ENCODE measurements at places on chromosomes 2 and 18. TPM values are rescaled to one million over a fixed set of nuclear protein-coding genes. Genes with fewer than 3 reads are reported as not detected.

The SIX3 gene
- total RNA-seq, result not detected

The DPYSL5 gene
- total RNA-seq, result 0.19 TPM

The ALPG gene
- total RNA-seq, result not detected

The CYBRD1 gene
- 39.7 TPM for total RNA-seq

The EML4 gene
- 7.9 TPM for total RNA-seq

The PAX8 gene
- 0.35 TPM for total RNA-seq

The FEV gene
- total RNA-seq, result not detected

The GKN2 gene
- not detected for total RNA-seq

The HTR2B gene
- total RNA-seq, result 2.9 TPM

The B4GALT6 gene
- 5.3 TPM for total RNA-seq

The RAD51AP2 gene
- total RNA-seq, result 0.43 TPM

The TMEM17 gene
- 1.4 TPM for total RNA-seq

The MAP3K19 gene
- not detected for total RNA-seq

The LIMS2 gene
- 207 TPM for total RNA-seq

The TLK1 gene
- 31.8 TPM for total RNA-seq

The SCYGR4 gene
- not detected for total RNA-seq

The TMEM37 gene
- 1.5 TPM for total RNA-seq

The CDK15 gene
- total RNA-seq, result 0.22 TPM

The EPHA4 gene
- 72.6 TPM for total RNA-seq

The KCNJ13 gene
- total RNA-seq, result not detected

The MAPK4 gene
- 38.2 TPM for total RNA-seq

The UGT1A3 gene
- total RNA-seq, result not detected

The ADCY3 gene
- total RNA-seq, result 15.4 TPM

All from cardiac septum (tissue), 1 donor.